ENCODE measurements at places on chromosomes 2 and 18. TPM values are rescaled to one million over a fixed set of nuclear protein-coding genes. Genes with fewer than 3 reads are reported as not detected.

Gene SLC39A10
- total RNA-seq: 25.9 TPM

Gene CD302
- total RNA-seq: 1.6 TPM

GRCh38 chr2:230942371-230942770, 17.3 kb upstream of the GPR55 start:
- H3K4me1 ChIP-seq: no peaks in the 10 kb centered on the region
- H3K36me3 ChIP-seq: no peaks in the 10 kb centered on the region
- H3K27me3 ChIP-seq: peaks cover 28% of the 10 kb centered on the region
- H3K4me3 ChIP-seq: no peak overlapping the region

GRCh38 chr2:122100756-122101155, 345.3 kb downstream of the TSN start:
- no peak overlapping the region for H3K4me3 ChIP-seq
- DNase-seq: no peak
- no peak overlapping the region for H3K27ac ChIP-seq
- H3K36me3 ChIP-seq: no peaks in the 10 kb centered on the region
- no peaks in the 10 kb centered on the region for H3K27me3 ChIP-seq

DNA sequence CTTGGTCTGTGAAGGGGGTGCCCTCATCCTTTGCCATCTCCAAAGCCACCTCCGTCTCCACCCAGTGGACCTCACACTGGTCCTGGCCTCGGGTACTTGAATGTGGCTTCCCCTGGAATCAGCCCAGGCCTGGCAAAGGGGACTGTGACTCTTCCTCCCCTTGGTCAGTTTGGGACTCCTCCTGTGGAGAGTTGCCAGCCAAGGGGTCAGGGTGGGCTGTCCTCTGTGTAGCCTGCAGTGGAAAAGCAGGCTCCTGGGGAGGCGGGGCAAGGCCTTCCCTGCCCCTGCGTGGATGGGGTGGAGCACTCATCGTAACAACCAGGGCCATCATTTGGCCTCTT, 59.8 kb downstream of the INHBB start:
- no peak overlapping the region for H3K4me3 ChIP-seq
- peaks cover 20% of the 10 kb centered on the region for H3K27me3 ChIP-seq
- H3K36me3 ChIP-seq: 0 out of 2 replicates have a peak, but pooled peaks cover 7% of the 10 kb centered on the region
- H3K27ac ChIP-seq: no peak overlapping the region

DNA sequence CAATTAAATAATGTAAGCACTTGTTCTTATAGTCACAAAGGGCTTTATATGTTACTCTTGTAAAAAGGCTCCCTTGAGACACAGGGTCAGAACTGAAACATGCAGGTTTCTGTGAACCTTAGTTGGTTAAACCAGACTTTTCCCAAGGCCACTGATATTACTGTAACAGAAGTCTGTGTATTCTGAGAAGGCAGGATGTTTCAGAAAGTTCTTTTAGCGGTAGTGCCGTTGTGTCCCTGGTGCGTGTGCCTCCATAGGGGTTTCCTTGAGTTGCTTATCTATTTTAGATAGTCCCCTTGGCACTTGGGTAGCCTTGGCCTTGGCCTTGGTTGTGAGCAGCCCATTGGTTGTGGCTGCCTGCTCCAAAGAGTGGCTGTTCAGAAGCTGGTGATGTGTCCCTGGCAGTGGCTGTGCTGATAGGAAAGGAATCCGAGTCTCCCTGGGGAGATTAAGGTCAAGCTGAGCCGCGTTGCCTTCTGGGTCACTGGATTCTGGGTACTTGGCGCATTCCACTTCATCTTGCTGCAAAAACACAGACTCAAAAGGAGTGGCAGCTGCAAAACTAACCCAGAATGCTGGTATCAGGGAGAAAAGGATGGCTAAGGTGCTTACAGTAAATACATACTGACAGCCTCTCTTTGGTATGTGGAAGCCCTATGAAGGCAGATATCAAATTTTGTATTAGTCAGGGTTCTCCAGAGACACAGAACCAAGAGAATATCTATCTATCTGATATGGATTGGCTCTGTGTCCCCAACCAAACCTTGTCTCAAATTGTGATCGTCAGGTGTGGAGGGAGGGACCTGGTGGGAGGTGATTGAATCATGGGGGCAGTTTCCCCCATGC, 69.7 kb downstream of the FHOD3 start:
- H3K27ac ChIP-seq: no peak overlapping the region
- H3K4me3 ChIP-seq: no peak overlapping the region
- DNase-seq: no peak
- no peaks in the 10 kb centered on the region for H3K27me3 ChIP-seq

Data from HFFc6 (cell line).